ENCODE measurements at places on chromosomes 4 and X. TPM values are rescaled to one million over a fixed set of nuclear protein-coding genes. Genes with fewer than 3 reads are reported as not detected.

BST1 gene
- total RNA-seq, result 0.80 TPM

TBC1D9 gene
- total RNA-seq, result 9.4 TPM

SPANXB1 gene
- total RNA-seq, result not detected

MAGEA2B gene
- not detected for total RNA-seq

IL15 gene
- total RNA-seq, result not detected

LONRF3 gene
- total RNA-seq, result not detected

SLC26A1 gene
- total RNA-seq, result 0.85 TPM

KLHL13 gene
- total RNA-seq, result not detected

NWD2 gene
- not detected for total RNA-seq

MAMLD1 gene
- total RNA-seq, result not detected

SLC25A43 gene
- 12.2 TPM for total RNA-seq

MAGED4B gene
- 32.8 TPM for total RNA-seq

CUL4B gene
- total RNA-seq, result 18.8 TPM

ALPK1 gene
- not detected for total RNA-seq

NXF3 gene
- not detected for total RNA-seq

ADAM29 gene
- total RNA-seq, result not detected

ELMOD2 gene
- total RNA-seq, result 12.9 TPM

FAAH2 gene
- total RNA-seq, result not detected

TIGD2 gene
- 29.4 TPM for total RNA-seq

HOPX gene
- not detected for total RNA-seq

PCGF3 gene
- total RNA-seq, result 34.1 TPM

TMSB4X gene
- 3,064 TPM for total RNA-seq

MAGEE1 gene
- total RNA-seq, result 1.6 TPM

CD99L2 gene
- total RNA-seq, result 26.1 TPM

OPRPN gene
- total RNA-seq, result not detected

GC gene
- not detected for total RNA-seq

MAGEC2 gene
- not detected for total RNA-seq

SMIM31 gene
- total RNA-seq, result not detected

RS1 gene
- total RNA-seq, result not detected

SORCS2 gene
- total RNA-seq, result not detected

ATP8A1 gene
- total RNA-seq, result 9.2 TPM

TCP11X2 gene
- not detected for total RNA-seq

FIP1L1 gene
- 63.8 TPM for total RNA-seq

DSPP gene
- total RNA-seq, result not detected

KLKB1 gene
- total RNA-seq, result not detected

XAGE1A gene
- total RNA-seq, result not detected

ATP1B4 gene
- not detected for total RNA-seq

ANKRD50 gene
- 6.0 TPM for total RNA-seq

CFAP47 gene
- total RNA-seq, result not detected

PRPS2 gene
- 79.7 TPM for total RNA-seq

TMEM271 gene
- total RNA-seq, result 5.4 TPM

VCX3A gene
- total RNA-seq, result not detected

GDPD2 gene
- 0.54 TPM for total RNA-seq

XAGE5 gene
- total RNA-seq, result not detected

CT45A1 gene
- not detected for total RNA-seq

PSAPL1 gene
- total RNA-seq, result not detected

GLOD5 gene
- total RNA-seq, result not detected

NAA11 gene
- not detected for total RNA-seq

GPRIN3 gene
- 1.5 TPM for total RNA-seq

SOWAHD gene
- total RNA-seq, result not detected

TSPAN7 gene
- not detected for total RNA-seq

All from G401 (cell line).